Anterior cingulate cortex (tissue), 58 donors: ENCODE measurements at places on chromosomes 1 and 21.

- no peak for DNase-seq
These were observed 189.1 kb downstream of the RASAL2 start for GRCh38 chr1:178282949-178283367.

GRCh38 chr1:206609229-206609991 lies 2.9 kb downstream of the EIF2D start:
- DNase-seq: no peak

DNA sequence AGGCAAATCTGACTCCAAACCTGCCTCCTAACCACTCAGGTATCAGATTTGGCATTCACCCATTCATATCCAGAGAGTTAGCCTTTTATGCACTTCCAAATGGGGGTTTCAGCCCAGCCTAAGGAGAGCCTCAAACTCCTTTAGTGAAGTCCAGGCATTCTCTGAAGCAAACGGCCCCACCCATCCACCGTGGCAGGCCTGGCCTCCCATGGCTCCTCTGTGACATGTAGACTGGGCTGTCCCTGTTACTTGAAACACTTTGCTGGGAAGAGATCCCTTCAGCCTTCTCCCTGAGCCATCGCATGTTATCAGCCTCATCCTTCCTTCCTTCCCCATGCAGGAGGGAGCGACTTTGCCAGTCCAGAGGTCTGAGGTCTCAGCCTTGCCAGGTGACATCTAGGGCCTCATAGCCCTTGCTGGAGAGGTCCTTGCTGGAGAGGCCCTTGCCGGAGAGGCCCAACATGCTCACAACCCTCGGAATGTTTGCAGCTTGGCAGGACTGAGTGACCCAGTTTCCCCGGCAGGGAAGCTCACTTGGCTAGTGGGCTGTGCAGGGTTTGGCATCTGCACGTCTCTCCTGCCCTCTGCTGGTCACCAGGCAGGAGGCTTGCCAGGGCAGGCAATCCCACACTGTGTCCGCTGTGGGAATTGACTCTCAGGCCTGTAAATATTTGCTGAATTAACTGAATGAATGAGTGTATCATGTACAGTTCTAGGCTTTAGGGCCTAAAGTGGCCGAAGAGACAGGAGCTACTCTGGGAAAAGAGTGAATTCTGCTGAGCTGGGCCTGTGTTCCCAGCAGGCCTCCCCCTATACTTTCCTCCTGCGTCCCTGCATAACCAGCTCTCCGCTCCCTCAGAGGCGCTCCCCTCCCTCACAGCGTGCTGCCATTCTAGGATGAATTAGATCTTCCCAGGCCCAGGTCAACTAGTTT lies 26.7 kb upstream of the RBM15 start:
- DNase-seq: peak; percentile 50

- DNase-seq: no peak
These were observed 118.4 kb downstream of the KCNN3 start for GRCh38 chr1:154751690-154752089.

DNA sequence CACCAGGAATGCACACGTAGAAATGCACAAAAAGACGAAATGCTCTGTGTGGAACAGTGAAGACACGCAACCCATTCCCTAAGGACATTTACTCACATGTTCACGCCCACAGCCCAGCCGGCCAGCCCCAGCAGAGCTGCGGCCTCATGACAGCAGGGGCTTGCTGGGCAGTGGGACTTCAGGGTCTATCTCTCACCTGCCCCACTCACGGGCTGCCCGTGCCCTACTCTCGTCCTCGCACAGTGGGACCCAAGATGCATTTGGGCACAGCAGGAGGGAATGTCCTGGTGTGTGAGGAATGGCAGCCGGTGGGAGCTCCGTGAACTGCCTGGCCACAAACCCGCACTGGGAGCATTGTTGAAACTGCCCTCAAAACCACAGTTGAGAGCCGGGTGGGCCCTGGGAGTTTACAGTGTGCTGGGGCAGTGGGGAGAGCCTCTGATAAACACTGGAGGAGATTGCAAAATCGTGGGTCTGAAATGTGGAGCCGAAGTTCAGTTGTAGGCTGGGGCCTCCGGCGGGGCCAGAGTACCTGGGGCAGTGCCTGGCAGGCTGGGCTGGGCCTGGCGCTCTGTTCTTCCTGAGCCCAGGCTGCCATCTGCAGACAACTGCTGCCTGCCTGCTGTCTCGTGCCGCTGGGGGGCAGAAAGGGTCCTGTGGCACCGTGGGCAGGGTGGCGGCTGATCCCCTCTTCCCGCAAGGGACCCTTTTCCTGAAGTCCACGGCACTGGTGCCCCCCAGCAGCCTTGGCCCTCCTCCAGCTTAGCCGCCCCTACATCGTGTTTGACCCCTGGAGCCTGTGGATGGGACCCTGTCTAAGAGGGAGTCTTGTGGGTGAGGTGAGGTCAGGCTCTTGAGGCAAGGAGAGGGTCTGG lies 20.7 kb upstream of the POFUT2 start:
- no peak for DNase-seq

GRCh38 chr21:45067462-45068285 lies 6.7 kb upstream of the ADARB1 start:
- DNase-seq: no peak

- no peak for DNase-seq
These were observed 246.3 kb downstream of the USH2A start for GRCh38 chr1:216176970-216177369.

- DNase-seq: no peak
These were observed 83.5 kb downstream of the INTS7 start for GRCh38 chr1:211951856-211952255.
